Putamen (tissue), 1 donor: ENCODE measurements at places on chromosomes 3 and 15.
A peak's percentile ranks its signal among the peaks of the same experiment; 100 is the strongest.

GRCh38 chr3:156548902-156549301 is 6.0 kb downstream of the SSR3 start:
- DNase-seq = no peak

- no peak for DNase-seq
Measured at GRCh38 chr3:60757724-60758123, 493.5 kb downstream of the FHIT start.

DNA sequence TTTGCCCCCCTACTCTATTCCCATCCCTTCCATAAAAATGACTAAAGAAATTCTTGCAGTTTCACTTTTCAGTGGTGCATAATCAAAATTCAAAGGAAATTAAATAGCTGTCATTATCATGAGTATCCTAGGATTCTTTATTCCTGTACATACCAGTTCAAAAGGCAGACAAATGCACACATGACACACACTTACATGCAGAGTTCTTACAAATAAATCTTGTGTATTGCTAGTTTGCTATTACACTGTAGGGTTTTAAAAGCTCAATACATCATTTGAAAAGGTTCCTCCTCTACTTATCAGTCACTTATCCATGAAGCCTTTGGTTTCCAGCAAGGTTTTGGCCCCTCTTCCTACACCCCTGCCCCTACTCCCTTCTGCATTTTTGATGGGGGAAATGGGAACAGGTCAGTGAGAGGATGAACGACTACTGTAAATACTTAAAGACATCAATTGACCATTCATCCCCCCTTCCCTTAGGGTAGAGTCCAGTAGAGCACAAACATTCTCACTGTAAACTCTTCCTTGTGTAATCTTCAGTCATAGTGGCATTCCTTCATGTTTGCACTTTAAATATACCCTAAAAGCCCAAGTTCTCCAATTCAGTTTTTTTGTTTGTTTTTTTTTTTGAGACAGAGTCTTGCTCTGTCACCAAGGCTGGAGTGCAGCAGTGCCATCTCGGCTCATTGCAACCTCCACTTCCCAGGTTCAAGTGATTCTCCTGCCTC is 92.6 kb downstream of the SUCLG2 start:
- no peak for DNase-seq

DNA sequence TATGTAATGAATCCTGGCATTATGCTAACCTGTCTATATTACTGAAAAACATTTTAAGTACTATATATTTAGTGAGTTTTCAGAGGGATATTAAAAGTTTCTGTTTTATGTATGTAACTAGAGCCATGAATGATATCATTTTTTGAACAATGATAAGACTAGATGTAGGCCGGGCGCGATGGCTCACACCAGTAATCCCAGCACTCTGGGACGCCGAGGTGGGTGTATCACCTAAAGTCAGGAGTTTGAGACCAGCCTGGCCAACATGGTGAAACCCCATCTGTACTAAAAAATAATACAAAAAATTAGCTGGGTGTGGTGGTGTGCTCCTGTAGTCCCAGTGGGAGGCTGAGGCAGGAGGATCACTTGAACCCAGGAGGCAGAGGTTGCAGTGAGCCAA is 34.1 kb downstream of the DHX36 start:
- DNase-seq = no peak

DNA sequence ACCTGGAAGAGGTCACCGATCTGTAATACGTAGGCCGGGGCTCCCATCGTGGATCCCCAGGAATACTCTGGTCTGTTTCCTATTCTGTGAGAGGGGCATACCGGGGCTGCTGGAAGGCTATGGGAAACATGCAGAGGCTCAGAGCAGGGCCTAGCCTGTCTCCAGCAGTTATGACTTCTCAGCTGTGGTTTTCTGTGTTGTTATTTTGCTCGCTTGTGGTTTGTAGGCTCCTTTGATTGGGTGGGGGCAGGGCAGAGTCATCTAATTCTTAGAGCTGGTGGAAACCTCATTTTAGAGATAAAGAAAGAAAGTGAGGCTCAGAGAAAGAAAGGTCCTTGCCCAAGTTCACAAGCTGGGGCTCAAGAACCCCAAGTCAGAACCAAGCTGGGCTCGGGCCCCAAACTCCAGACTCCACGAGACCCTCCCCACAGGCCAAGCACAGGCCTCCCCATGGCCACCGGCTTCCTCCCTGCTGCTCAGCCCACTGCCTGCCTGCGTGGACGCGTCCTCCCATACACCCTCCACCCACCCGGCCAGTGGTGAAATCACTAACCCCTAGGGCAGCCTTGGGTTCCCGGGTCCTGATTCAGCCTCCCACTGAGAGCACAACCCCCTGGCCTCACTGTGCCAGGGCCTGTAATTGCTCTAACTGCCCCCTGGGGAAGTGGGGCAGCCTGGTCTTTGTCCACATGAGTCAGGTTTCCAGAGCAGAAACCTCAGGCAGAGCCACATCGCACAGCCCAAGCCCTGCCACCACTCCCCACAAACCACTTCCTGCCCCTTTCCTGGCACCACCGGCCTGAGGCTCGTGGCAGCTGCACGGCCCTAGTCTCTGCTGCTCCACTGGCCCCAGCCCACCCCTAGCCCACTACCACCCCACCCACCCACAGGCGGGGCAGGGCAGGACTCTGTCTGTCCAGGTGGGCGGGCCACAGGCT is 270.8 kb downstream of the UACA start:
- no peak for DNase-seq

- DNase-seq = peak; percentile 74
Measured at GRCh38 chr3:66386925-66387650, 113.7 kb downstream of the LRIG1 start.

GRCh38 chr3:100024520-100025303 is 89.6 kb downstream of the FILIP1L start:
- DNase-seq = no peak

GRCh38 chr3:53192608-53193007 is 31.6 kb downstream of the PRKCD start:
- no peak for DNase-seq

- DNase-seq = no peak
Measured at GRCh38 chr15:35000511-35000910, 12.4 kb upstream of the ZNF770 start.

DNA sequence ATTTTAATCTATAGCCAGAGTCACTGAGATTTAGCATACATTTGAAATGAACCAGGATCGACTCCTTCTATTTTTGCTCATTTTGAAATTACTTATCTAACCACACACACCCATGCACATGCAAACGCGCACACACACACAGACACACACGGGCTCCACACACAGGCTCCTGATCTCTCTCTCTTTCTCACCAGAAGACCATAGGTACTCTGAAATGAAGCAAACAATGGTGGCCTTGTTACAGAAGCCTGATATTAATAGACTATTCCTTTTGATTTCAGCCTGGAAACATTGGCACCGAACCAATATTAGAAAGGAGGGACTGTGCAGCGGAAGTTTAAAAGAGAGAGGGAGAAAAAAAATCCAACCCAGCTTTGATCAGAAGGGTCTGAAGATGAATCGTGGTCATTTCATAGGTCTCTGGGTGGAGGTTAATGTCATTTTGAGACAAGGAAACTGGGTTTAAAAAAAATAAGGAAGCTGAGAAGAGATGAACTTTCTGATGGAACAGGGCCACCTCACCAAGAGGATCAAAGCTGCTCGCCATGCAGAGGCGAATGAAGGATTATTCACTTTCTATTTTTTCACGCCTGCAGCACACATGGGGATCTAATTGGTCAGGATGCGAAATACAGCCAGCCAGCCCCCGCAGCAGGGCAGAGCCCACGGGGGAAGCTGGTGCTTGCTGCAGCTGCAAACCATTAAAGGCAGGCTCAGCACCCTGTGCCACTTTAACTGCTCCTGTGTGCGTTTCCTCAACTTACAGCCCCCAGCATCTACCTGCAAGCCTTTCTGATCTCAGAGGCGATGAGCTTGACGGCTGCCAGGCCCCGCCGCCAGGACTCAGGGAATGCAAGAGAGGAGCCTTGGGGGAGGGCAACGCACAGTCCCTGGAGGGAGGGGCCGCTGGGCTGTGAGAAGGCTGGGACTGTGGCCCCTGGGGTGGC is 88.8 kb downstream of the HES1 start:
- DNase-seq = no peak

GRCh38 chr15:58852347-58852746 is 81.1 kb downstream of the SLTM start:
- no peak for DNase-seq

DNA sequence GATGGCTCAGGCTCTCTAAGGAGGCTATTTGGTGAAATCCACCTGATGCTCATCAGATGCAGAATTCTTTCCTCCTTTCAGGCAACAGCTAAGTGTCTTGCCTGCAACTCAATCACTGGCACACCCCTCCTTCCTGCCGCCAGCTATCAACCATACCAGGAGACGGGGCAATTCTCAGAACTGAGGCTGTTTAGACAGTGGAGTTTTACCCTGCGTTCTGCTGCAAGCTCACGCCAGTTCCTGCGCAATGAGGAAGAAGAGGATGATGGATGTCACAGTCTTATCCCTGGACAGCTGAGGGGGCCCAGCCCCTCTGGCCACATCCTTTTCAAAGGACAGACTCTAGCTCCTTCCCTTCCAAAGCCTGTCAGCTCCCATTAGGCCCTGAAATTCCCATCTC is 7.0 kb upstream of the MANF start:
- no peak for DNase-seq

- DNase-seq = no peak
Measured at GRCh38 chr3:105598042-105598796, 231.5 kb downstream of the ALCAM start.

DNA sequence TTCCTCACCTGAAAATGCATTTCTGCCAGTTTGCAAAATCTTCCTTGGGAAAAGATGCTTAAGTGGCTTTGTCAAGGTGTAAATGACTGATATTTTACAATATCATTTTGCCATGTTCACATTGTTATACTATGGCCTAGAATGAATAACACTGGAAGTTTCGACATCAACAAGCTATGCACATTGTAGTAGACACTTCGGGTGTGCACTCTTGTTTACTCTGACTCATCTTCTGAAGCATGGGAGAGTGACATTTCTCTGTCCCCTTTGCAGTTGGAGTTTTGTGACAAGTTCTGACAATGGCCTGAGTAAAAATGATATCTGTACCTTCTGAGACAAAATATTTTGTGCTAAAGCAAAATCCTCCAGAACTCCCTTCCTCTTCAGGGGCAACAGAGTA is 567.0 kb upstream of the RGMA start:
- no peak for DNase-seq

- DNase-seq = no peak
Measured at GRCh38 chr3:194189243-194189791, 53.4 kb downstream of the HES1 start.

- no peak for DNase-seq
Measured at GRCh38 chr3:16496008-16496407, 17.5 kb downstream of the RFTN1 start.

GRCh38 chr15:63909819-63910437 is 76.2 kb upstream of the HERC1 start:
- no peak for DNase-seq

GRCh38 chr15:62999923-63000561 is 42.5 kb upstream of the TPM1 start:
- no peak for DNase-seq

DNA sequence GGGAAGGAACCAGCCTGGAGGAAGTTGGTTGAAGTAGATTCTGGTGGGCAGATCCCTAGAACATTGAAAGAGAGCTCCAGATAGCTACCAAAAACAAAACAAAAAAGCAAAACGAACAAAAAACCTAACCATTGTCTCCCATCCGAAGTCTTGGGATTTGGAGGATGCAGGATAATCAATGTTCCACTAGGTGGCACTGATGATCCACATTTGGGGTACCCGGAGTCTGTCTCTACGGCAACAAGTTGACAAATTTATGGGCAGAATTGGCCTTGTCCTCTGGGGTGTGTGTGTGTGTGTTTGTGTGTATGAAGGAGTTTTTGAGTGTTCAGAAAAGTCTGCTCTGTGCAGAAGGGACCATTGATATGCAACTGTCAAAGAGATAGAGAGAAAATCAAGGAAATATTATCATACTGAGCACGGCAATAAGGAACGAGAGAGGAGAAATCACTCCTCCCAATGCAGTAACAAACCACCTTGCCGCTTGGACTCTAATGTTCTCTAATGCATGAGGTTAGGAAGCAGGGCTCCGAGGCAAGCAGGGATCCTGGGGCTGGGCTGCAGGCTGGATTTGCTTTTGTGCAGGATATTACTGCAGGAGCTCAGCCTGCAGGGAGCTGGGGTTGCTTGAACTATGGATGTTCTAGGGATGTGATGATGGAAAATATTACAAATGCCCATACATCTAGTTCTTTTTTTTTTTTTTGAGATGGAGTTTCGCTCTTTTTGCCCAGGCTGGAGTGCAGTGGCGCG is 59.8 kb upstream of the KLHL25 start:
- DNase-seq = peak; percentile 48

GRCh38 chr3:185983495-185984141 is 45.8 kb upstream of the TRA2B start:
- DNase-seq = peak; percentile 81

GRCh38 chr15:93059442-93059841 is 29.6 kb downstream of the RGMA start:
- no peak for DNase-seq

- DNase-seq = no peak
Measured at GRCh38 chr3:134881305-134881704, 86.2 kb downstream of the EPHB1 start.

- peak; percentile 10 for DNase-seq
Measured at GRCh38 chr15:77870195-77871065, 207.1 kb downstream of the TBC1D2B start.

DNA sequence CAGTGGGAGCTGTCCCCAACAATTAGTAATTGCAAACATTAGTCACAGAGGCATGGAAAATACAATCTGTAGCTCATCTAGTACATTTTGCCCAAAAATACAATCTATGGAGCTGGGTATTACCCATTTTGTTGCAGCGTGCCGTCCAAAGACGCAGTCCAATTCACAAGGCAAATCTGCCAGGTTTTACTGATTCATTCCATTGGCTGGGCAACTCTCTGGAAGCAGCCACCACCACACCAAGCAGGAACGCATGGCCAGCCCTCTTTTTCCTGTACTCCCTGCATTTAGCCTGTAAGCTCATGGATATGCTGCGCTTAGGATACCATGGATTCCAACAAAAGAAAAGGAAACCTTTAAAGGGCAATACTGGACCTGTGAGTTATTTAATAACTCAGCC is 60.5 kb upstream of the ARRDC4 start:
- no peak for DNase-seq

GRCh38 chr15:89998923-89999675 is 2.0 kb upstream of the ZNF710 start:
- no peak for DNase-seq

DNA sequence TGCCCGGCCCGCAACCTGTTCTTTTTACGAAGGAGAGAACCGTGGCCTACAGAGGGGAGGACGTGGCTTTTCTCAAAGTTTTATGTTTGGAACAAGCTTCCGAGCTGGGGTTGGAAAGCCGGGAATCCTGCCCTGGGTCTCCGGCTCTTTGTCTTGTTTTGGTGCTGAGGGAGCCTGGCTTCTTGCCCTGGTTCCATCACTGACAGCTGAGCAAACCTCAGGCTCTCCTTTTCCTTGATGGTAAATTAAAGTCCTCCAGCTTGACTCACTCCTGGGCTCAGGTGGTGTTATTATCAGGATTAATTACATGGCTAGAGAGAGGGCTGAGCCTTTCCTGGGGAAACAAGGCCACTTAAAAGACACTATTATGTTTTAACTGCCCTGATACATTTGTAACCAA is 289.5 kb upstream of the RGMA start:
- DNase-seq = no peak
